Psoas muscle (tissue), 8 donors: ENCODE measurements at places on chromosomes 6 and 20. TPM values are rescaled to one million over a fixed set of nuclear protein-coding genes. Genes with fewer than 3 reads are reported as not detected.
A peak's percentile ranks its signal among the peaks of the same experiment; 100 is the strongest.

DNA sequence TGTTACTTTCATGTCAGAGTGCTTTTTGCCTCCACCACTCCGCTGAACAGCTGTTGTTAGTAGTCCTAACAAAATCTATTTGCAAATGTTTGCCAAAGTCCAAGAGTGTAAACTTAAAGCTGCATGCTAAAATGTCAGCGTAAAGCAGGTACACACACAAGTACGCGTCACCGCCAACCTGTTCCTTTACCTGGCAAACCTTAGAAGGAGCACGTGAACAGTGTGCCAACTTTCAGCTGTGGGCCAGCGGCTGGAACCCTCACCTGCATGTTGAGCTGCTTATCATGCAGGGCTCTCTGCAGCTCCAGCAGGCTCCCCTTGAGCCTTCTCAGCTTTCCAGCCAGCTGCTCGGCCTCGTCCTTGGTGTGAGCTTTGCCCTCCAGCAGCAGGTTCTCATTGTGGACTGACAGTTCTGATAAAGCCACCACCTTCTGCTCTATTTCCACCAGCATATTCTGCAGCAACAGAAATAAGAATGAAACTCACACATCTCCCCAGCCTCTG, 359.3 kb downstream of the SYNE1 start:
- peak; percentile 70 for DNase-seq

DNA sequence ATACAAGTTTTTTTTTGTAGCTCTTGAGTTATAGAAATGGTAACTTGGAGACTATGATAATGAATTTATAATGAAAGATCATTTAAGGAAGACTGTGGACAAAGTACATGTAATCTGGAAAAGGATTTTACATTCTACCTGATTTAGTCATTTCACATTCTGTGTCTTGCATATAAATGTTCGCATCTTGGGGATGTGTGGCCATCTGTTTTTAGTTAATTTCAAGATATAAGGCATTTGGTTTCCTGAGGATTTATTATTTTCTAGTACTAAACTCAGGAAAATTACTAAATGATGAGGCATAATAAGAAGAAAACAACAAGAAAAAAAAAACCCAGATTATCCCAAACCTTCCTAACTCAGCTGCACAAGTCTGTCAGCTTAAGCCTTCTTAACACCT, 112.7 kb upstream of the PRL start:
- no peak for DNase-seq

Gene USP49
- 1.6 TPM for total RNA-seq

DNA sequence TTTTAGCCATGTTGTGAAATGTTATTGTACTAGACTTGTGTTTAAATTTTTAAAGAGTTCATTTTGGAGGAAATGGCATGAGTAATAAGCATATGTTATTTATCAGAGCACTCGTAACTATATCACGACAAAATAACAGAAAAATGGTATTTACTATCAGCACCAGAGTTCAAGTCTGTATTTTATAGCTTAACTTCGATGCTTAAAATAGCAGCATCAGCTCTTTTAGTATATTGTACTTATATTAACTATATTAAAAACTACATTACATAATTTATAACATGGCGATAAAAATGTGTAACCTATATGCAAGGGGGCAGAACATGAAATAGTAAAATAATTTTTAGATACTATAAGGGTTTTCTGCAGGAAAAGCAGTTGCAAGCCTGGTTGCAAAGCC, 52.9 kb downstream of the ABRACL start:
- DNase-seq: no peak

DNA sequence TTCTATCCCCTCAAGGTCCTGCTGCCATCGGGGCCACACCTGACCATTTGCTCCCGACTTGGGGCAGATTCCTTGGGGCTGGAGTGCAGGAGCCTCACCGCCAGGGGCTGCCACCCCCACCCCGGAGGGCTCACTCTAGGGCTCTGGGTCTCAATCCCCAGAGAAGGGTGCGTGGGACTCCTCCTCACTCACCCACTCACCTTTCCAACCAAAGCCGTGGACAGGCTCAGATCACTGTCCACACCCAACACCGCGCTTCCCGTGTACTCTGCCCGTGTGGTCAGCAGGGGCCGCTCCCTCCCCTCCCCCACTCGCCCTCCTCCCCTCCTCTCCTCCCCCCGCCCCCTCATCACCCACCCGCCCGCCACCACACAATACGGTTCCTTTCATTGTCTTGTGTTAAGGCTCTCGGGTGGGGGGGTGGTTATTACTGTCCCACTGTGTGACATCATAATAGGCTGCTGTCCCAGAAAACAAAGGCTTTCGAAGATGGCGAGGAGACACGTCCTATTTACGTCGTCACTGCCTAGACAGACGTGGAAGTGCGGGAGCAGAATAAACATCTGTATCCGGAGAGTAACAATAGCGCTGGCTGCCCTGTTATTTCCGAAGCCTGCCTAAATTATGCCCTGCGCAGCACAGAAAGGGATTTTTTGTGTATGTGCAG, 85.8 kb downstream of the YTHDF1 start:
- no peak for DNase-seq

Gene EPPIN
- total RNA-seq: not detected

DNA sequence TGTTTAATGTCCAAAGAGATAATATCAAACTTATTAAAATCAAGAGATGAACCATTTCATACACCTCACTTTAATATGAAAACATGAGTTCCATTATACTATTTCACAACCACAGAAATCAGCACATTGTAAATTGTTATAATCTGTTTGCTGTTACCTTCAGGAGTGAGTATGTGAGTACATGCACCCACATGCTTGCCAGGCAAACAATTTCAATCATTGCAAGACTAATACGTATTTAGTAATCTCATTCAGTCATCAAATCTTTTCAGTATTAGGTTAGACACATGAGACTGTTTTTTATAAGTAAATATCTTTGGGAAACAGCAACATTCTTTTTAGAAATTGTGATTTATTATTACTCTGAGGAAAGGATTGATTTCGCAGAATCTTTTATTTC, 9.3 kb upstream of the EPM2A start:
- no peak for DNase-seq

DNA sequence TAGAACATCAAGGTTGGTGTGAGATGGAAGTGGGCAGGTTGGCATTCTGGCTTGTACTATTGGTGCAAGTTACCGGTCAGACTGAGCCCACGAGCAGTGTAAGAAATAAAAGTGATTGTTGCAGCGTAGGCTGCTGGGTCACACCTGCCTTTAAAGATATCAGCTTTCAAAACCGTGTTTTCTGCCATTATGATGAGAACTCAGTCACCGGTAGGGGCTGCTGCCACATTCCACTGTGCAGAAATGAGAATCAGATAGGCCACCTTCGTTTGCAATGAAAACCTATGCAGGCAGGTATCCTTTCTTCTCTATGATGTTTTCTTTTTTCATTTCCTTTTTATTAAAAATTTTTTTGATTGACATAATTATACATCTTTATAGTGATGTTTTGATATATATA, 168.5 kb downstream of the MYLK4 start:
- DNase-seq: no peak

DNA sequence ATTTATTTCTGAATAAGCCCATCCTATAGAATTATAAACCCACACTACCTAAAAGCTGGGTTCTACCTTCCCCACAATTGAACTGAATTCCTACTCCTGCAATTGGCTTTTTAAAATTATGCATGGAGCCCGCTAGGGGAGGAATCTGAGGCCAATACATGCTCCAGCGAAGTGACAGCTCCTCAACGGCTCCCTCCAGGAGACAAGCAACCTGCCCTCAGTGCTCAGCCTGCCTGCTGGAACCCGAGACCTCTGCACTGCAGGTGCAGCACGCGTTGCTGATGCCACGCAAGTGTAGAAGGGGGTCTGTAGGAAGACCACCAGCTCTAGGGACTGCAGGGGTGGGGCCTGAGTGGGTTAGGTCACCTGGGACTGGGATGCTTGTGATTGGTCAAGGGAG, 170.2 kb upstream of the CDYL start:
- no peak for DNase-seq

- no peak for DNase-seq
These were observed 131.2 kb upstream of the LRFN2 start for GRCh38 chr6:40718401-40718800.

- no peak for DNase-seq
These were observed 19.8 kb downstream of the DSE start for GRCh38 chr6:116390581-116390980.

DNA sequence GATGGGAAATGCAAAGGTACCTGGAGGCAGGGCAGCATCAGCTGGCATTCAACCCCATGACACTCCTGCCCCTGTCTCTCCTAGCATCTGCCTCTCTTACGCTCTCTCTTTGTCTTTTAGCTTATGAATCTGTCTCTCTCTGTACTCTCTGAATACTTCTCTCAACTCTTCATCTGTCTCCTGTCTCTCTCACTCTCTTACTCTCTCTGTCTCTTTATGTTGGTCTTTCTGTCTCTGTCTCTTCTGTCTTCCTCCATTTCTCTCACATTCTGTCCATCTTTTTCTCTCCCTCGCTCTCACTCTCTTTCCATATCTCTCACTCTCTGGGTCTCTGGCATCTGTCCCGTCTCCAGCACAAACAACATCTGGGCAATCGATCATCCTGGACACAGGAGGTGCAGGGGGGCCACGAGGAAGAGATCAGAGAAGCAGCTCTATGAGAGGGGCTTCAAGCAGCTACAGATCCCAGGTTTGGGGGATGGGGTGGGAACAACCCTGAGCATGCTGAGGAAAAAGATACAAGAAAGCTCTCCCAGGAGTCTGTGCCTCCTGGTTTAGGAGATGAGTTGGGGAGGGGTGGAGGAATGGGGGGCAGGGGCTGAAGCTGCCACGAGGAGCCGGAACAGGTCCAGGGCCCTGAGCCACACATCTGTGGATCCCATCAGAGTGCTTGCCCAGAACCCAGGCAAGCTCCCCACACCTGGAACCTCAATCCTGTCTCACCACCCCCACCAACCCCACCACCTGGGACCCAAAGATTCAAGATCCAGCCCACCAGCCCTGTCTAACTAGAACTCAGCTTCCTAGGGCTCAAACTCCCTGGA, 2.4 kb downstream of the COL11A2 start:
- no peak for DNase-seq

GRCh38 chr6:167112421-167112820, 10.5 kb upstream of the CCR6 start:
- no peak for DNase-seq

DNA sequence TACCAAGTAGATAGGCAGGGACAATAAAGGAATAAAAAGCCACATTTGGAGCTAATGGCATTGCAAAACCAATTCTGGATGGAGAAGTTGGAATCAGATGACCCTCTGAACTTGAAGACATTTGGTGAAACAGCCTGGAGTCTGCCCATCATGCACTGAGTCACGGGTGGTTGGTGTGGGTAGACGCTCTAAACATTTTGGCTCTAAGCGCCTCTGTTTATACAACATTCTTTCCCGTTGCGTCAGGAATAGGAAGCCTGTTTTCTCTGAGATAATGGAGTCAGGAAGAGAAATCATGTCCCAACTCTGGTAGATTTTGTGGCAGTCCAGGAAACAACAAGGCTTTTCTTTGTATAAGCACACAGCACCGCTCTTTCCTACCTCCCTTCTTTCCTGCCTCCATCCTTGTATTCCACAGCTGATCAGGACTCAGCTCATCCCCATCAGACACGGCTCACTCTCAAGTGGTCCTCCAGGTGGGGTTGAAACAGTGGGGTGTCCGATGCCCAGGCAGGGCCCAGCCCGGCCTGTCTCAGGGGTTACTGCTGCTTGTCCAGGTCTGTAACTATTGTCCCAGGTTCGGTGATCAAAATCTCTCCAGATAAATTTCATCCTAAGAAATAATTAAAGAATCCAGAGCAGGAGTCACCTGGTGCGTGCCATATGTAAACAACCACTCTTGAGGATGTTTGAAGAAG, 12.1 kb upstream of the RAMACL start:
- peak; percentile 50 for DNase-seq

GRCh38 chr6:79305020-79305419, 70.5 kb upstream of the HMGN3 start:
- DNase-seq: no peak

- DNase-seq: no peak
These were observed 228.5 kb downstream of the ZMYND8 start for GRCh38 chr20:47127999-47128398.

- no peak for DNase-seq
These were observed 19.5 kb downstream of the BTBD3 start for GRCh38 chr20:11937230-11937629.

GRCh38 chr6:56033401-56033800, 158.0 kb upstream of the BMP5 start:
- DNase-seq: no peak

DNA sequence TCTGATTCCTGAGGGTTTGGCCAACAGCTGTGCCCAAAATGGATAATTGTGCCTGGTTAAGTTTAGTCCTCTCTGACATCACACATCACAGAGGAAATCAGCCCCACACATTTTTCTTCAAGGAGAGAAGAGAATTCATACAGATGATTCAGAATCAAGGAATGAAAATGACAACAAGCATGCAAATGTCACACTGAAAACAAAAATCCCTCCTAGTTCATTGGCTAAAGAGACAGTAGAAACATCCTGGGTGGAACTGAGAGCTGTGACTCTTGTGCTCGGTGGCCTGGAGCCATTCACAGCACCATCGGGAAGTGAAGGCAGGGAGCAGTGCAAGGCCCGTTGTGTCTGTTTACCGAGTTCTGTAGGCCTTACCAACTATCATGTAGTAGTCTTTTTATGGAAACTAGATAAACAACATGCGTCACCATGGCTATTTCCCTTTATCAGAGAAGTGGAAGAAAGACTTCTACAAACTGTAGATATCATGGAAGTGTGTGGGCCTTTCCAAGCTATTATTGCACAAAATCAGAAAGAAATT, 81.7 kb upstream of the TENT5A start:
- DNase-seq: no peak

Gene LRRC73
- not detected for total RNA-seq

- DNase-seq: no peak
These were observed 36.4 kb upstream of the UTRN start for GRCh38 chr6:144248476-144249301.

Gene FILIP1
- total RNA-seq: 86.8 TPM

- no peak for DNase-seq
These were observed 219.2 kb downstream of the C6orf118 start for GRCh38 chr6:165090242-165090641.

Gene MICA
- total RNA-seq: 2.7 TPM

GRCh38 chr6:47179286-47179685, 130.4 kb downstream of the TNFRSF21 start:
- no peak for DNase-seq

Gene RGS17
- total RNA-seq: not detected

DNA sequence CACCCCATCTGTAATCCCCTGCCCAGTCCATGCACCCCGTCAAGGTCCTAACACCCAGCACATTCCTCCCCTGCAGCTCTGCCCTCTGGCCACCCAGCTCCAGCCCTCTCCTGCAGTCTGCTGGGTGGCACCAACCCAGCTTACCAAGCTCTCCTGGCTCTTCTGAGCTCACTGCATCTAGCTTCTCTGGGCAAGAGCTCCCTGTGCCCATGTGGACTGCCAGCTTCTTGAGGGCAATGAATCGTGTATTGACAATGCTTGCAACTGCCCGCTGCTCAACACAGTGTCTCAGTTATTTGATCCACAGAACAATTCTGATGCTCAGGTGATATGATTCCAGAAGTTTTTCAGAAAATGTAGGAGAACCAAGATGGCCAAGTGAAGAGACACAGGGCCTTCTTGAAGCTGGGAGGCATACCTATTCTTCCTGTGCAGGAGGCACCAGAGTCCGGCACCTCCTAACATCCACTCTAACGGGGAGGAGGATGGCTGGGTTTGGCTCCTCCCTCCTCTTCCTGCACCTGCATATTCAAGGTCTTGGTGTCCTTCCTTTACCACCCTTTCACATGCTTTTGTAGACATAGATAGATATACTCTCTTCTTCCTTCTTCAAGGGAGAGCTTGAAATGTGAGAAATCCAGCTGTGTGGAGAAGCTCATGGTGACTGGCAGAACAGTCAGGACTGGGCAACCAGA, 85.6 kb downstream of the TRERF1 start:
- DNase-seq: no peak
